ENCODE measurements at places on chromosomes 1 and 21. TPM values are rescaled to one million over a fixed set of nuclear protein-coding genes. Genes with fewer than 3 reads are reported as not detected.

GRCh38 chr1:19757641-19758040 lies 42.1 kb downstream of the TMCO4 start:
- H3K27me3 ChIP-seq, result no peaks in the 10 kb centered on the region
- no peak for DNase-seq
- no peaks in the 10 kb centered on the region for H3K4me1 ChIP-seq
- no peak overlapping the region for H3K27ac ChIP-seq

DNA sequence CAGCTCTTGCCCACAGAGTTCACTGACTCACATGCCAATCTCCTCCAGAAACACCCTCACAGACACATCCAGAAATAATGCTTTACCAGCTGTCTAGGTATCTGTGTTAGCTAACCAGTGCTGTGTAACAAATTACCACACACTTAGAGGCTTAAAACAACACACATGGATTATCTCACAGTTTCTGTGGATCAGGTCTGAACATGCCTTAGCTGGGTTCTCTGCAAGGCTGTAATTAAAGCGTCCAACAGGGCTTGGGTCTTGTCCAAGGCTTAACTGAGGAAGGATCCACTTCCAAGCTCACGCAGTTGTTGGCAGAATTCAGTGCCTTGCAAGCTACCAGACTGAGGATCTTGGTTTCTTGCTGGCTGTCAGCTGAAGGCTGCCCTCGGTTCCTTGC lies 92.5 kb upstream of the RGS4 start:
- DNase-seq, result no peak
- no peak overlapping the region for H3K4me3 ChIP-seq
- no peaks in the 10 kb centered on the region for H3K36me3 ChIP-seq
- no peaks in the 10 kb centered on the region for H3K4me1 ChIP-seq
- no peak overlapping the region for H3K27ac ChIP-seq

Gene CYP4A11
- total RNA-seq, result 0.15 TPM

DNA sequence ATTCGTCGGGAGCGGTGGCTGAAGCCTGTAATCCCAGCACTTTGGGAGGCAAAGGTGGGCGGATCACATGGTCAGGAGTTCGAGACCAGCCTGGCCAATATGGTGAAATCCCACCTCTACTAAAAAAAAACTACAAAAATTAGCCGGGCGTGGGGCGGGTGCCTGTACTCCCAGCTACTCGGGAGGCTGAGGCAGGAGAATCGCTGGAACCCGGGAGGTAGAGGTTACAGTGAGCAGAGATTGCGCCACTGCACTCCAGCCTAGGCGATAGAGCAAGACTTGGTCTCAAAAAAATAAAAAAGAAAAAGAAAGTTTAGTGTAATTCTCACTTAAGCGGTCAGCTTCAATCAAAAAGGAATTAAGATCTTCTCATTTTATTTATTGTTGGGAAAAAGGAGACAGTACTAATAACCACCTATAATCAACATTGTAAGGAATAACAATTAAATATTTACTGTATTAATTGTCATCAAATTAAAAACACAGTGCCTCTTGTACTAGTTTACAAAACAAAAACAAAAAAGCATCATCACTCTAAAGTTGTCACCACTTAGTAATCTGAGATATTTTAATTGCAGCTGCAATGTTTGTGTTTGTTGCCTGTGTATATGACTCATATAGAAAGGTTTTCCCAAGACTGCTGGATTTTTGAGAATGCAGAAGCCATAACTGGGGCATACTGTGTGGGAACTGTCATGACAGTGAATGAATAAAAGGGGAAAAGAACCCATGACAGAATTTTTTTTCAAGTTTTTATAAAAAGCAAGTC lies 3.7 kb downstream of the FBXO42 start:
- H3K36me3 ChIP-seq, result no peaks in the 10 kb centered on the region
- H3K4me3 ChIP-seq, result no peak overlapping the region
- H3K27ac ChIP-seq, result no peak overlapping the region
- DNase-seq, result no peak

Gene C1orf185
- total RNA-seq, result not detected

- H3K27me3 ChIP-seq, result no peaks in the 10 kb centered on the region
- no peaks in the 10 kb centered on the region for H3K4me1 ChIP-seq
- no peak overlapping the region for H3K4me3 ChIP-seq
- H3K36me3 ChIP-seq, result no peaks in the 10 kb centered on the region
- DNase-seq, result peak; percentile 34
Observed at GRCh38 chr1:43316738-43317520, 16.1 kb downstream of the TIE1 start.

Measured in aorta (tissue), 5 donors.